ENCODE measurements at places on chromosomes 3 and 15. TPM values are rescaled to one million over a fixed set of nuclear protein-coding genes. Genes with fewer than 3 reads are reported as not detected.
A peak's percentile ranks its signal among the peaks of the same experiment; 100 is the strongest.

GRCh38 chr3:134323966-134324962 lies 50.0 kb downstream of the AMOTL2 start:
- DNase-seq = no peak

DNA sequence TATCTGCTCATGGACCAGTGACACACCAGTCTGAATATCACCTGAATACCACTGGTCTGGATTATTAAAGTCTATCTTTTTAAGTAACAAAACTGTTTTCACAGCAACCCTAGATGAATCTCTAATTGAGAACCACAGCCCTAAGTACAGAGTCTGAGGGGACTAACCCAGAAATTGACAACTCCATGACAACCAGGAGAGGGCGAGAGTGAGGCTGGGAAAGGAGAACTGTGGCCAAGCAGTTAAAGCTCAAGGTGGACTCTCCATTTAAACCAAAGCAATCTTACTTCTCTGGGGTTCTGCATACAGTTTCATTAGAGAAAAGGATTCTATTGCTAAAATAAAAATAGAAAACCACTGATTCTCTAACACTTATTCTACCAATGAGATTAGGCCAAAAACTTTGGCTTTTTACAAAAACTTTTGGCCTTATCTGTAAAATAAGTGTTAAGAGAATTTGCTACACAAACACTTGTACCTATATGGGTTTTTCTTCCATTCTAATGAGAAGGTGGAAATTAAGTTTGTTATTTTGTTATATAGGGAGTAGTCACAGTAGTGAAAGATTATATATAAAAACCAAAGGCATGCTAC lies 11.4 kb downstream of the NEK10 start:
- peak; percentile 43 for DNase-seq

- DNase-seq = no peak
Measured at GRCh38 chr3:183766107-183766506, 59.3 kb downstream of the MAP6D1 start.

- DNase-seq = no peak
Measured at GRCh38 chr3:160720123-160720746, 35.8 kb upstream of the PPM1L start.

PEX5L gene
- total RNA-seq = 15.2 TPM

CCR3 gene
- not detected for total RNA-seq

EOGT gene
- total RNA-seq = 15.0 TPM

All from Caki2 (cell line).